ENCODE measurements at places on chromosomes 2 and 18.

DNA sequence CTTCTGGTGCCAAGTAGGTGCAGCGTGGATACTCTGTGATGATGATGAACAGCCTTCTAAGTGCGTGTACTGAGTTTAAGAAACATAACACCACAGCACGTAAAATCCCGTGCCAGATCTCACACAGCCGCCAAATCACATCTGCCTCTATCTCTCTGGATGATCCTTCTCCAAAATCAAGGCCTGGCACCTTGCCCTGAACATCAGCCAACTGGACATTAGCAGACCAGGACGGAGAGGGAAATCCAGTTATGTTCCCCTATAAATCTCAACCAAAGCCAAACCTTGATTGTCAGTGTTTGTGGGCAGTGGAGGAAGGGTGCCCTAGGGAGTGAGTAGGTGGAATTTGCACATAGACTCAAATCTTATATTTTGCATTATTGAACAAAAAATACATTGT is 164.3 kb downstream of the MIB1 start:
- DNase-seq = no peak

GRCh38 chr18:11387880-11388279 is 221.5 kb upstream of the SLC35G4 start:
- peak; percentile 28 for DNase-seq

- no peak for DNase-seq
Measured at GRCh38 chr2:10614939-10615338, 74.8 kb downstream of the NOL10 start.

- no peak for DNase-seq
Measured at GRCh38 chr2:184904991-184905390, 306.7 kb downstream of the ZNF804A start.

DNA sequence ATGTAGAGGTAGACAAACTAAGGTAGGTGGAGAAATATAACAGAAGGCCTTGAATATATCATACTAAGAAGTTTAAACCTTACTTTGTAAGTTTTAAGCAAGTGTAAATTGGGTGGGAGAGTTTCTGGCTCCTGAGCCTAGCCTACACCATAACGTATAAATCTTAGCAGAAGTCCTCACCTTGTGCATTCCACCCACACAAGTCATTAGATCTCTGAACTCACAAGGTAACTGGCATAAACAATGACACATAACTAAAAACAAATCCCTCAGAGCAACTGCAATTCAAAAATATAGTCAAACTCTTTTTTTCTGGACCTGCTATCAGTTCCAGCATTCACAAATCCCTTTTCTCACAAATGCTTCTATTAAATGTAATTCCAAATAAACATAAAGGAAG is 9.4 kb downstream of the REV1 start:
- DNase-seq = no peak
